ENCODE measurements at places on chromosomes 2 and 18.

DNA sequence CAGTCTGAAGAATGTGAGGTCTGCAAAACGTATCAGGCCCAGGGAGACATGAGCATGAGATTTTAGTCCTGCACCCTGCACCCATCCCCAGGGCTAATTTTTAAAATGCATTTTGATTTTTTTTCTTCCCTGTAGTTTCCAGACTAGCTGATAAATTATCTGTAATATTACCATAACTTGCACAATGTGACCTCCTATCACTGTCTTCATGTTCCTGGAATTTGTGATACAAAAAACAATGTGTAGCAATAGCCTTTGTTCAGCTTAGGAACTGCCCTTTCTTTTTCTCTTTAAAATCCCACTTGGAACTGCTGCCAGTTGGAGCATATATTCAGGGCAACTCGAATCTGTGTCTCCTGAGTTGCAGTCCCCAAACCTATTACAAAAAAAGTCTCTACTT, 222.8 kb upstream of the HS6ST1 start:
- DNase-seq: no peak

DNA sequence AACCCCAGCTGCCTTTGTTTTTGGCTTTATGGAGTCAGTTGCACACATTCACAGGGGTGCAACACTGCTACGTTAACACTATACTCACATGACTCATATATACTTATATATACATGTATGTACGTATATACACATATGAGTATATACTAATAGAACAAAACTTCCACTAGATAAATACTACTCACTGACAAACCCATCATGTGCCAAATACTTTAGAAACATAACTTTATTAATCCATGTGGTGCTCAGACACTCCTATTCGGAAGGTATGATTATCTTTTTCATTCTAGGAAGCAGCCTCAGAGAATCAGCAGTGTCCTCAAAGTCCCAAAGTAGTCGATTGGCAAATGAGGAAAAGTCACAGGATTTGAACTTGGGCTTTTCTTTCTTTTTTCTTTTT, 7.9 kb downstream of the PMAIP1 start:
- no peak for DNase-seq

- DNase-seq: no peak
Observed at GRCh38 chr2:24122366-24123194, 554 bp downstream of the PFN4 start.

DNA sequence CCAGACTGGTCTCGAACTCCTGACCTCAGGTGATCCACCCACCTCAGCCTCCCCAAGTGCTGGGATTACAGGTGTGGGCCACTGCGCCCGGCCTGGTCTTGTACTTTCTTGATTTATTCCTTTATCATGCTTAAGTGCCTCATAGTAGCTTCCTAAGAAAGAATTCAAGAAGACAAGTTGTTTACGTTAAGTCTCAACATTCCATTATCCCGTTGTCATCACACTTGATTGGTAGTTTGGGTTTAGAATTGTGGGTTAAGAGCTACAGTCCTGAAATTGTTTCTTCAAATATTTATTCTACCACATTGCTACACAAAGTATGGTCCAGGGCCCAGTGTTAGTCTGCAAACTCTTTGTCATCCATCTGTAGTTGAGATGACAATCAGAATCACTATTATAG, 194.0 kb downstream of the VWC2L start:
- no peak for DNase-seq

DNA sequence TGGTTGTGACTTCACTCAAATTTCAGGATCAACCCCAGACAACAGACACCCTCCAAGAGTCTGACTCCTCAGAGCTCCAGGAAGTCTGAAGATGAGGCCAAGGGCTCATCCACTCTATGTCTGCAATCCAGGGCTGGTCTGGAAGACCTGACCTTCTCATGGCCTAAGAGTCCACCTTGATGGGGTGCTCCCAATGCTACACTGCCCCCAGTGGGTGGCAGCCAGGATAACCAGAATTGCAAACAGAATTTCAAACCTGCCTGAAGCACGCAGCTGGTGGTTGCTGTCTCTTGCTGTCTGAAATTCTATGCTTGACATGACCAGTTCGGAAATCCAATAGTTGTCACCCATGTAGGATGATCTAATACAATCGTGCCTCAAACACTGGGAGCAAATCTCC, 96.0 kb downstream of the UXS1 start:
- no peak for DNase-seq

DNA sequence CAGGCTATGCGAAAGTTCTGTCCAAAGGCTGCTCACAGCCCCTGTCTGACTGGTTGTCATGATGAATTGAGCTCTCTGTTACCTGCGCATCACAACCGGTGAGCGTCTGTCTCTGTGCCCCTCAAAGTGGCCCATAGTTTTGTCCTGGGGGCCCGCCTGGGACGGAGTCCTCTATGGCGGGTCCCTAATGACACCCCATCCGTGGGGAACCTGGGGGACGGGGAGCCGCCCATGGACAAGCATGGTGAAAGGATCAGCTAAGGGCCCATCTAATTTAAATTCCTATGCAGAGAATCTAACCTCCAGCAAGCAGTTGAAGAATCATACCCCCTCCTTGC, 473 bp downstream of the ELMOD3 start:
- DNase-seq: no peak

DNA sequence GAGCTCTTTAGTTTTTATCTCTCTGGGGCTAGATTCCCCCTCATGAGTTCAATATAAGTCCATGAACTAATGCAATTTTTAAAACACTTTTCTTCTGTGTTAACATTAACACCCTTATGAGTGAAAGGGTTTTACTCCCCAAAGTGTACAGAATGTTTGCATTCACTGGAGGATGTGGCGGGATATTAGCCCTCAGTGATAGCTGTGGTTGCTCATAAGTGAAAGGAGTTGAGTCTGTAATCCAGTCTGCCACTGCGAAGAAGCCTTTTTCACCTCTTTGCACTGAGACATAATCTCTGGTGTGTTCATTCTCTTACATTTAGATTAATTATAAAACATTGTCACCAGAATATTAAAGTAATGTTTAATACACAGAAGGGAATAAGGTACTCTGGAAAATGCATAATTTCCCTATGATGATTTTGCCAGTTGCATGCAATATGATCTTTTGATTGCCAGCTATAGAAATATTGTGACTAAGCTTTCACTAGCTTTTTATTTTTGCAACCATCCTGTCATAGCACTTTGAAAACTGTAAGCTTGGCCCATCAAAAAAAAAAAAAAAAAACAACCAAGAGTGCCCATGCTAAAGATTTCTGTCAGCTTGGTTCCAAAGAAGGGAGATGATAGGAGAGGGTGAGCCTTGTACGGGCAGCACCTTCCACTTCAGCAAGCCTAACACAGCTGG, 113.2 kb downstream of the BCL11A start:
- no peak for DNase-seq

- no peak for DNase-seq
Observed at GRCh38 chr18:79366177-79367094, 29.3 kb upstream of the NFATC1 start.

DNA sequence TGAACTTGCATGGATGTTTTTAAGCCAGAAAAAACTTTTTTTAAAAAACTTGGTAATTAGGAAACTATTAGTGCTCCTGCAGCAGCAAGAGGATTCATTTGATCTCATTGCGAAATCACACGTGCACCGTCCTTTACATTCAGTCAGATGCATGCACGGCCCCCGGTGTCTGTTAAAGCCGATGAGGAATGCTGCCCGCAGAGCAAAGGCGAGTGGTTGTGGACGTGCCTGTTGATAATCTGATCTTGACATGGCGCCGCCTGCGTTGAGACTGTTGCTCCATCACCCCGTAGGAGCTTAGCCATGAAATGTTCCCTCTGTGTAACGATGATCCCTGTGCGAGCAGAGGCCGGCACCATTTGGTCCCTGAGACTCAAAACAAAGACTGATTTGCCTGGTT, 300.0 kb downstream of the GBX2 start:
- DNase-seq: no peak

GRCh38 chr2:120587279-120587996, 148.2 kb upstream of the GLI2 start:
- DNase-seq: no peak

DNA sequence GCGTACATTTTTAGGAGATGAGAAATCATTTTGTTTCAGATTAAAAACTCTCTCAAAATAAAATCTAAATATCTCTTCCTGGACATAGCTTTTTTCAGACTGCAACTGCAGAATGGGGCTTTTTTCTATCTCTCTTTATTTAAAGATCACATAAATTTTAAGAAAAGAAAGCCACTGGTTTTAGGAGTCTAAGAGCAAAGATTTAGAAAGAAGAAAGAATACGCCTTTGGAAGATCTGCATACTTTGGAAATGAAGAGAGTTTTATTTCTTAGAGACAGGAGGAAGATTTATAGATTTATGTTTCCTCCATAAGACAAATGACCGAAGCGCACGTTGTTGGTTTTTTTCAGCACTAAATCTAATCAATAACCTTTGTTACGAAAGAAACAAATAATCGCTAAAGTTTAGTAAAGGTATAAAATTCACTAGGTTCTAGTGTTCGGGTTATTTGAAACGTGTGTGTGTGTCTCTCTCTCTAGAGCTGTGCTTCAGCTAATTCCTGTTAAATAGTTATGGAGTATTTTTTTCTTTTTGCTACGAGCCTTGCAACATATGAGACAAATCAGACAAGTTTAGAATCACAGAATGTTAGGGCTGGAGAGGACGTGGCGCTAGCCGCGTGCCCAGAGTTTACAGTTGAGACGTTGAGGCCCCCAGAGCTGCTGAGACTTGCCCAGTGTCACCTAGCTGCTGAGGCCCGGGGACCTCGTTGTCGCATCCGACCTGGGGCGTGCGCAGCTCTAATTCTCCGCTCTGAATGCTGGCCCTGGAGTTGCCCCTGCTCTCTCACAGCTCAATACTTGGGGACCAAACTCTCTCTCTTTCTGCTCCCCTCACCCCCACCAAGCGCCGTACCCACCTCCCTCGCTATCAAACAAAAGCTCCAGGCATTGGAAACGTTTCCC, 69.9 kb downstream of the CTAGE1 start:
- DNase-seq: no peak

DNA sequence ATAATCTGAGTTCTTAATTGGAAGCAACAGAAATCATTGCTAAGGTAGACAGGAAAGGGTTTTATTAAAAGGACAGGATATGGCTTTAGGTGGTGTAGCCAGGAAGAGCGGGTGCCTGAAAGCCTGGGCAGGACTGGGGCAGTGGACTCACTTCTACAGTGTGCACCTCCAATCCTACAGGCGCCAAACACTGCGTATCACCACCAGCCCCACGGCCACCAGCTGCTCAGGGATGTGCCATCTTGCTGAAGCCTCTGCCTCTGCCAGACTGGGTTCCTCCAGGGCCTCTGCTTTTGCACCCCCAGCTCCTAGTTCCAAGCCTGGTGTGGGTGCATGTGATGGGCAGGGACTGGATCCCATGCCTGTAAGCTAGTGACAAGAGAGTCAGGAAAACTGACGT, 29.7 kb upstream of the DPYSL5 start:
- DNase-seq: no peak

DNA sequence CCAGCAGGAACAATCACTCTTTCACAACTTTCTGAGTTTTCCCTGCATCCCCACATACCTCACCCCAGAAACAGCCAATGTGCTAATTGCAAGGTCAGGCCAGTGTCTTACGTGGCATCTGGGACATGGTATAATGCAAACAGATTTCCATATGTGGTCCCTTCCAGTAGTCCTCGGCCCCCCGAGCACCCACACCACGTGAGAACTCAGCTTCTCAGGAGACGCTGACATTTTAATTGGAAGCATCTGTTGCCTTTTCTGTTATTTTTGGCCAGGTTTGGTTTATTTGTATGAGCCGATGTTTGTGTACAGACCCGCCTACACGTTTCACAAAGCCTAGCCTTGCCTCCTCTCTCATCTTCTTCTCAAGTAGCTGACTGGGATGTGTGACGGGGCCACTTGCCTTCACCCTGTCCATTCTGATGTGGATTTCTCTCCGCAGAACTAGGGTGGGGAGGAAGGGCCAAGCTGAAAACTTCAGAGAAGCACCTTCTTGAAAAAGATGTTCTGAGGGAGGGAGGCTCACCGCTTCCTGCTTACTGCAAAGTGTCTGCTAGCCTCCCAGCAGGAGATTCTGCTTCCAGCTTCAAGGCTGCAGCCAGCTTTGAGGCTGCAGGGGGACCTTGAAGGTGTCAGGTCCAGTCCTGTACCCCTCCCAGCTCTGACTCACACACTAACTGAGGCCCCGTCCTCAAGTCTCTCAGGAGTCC, 109.6 kb upstream of the SLC14A2 start:
- DNase-seq: no peak

- DNase-seq: no peak
Observed at GRCh38 chr2:180985771-180986395, 5.5 kb downstream of the UBE2E3 start.

DNA sequence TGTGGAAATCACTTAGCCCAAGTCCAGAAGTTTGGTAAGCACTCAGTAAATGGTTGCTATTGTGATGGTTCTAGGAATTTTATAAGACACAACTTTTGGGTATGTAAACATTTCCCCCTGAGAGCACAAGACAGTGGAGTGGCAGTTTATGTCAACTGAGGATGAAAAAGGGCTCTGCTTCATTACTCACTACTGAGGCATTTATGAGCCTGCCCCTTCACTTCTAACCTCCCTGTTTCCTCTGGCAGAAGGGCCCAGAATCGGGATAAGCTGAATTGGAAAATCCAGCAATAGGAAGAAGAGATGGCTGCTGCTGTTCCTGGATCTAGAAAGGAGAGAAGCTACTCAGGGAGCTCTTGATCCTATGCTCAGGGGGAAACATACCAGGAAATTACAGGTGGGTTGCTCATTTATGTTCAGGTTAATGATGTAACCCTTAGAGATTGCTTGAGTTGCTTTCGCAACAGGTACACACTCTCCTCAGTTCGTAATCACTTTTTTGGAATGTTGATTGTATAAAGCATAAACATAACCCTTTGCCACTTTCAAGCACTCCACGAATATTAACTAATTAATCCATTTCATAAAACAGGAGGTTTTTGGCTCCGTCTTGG, 46.3 kb downstream of the ADCYAP1 start:
- DNase-seq: no peak

- DNase-seq: no peak
Observed at GRCh38 chr2:189821953-189822748, 37.9 kb downstream of the PMS1 start.

GRCh38 chr2:199756211-199756610, 94.8 kb downstream of the FTCDNL1 start:
- DNase-seq: no peak

GRCh38 chr2:135931776-135932443, 53.5 kb downstream of the DARS1 start:
- no peak for DNase-seq

DNA sequence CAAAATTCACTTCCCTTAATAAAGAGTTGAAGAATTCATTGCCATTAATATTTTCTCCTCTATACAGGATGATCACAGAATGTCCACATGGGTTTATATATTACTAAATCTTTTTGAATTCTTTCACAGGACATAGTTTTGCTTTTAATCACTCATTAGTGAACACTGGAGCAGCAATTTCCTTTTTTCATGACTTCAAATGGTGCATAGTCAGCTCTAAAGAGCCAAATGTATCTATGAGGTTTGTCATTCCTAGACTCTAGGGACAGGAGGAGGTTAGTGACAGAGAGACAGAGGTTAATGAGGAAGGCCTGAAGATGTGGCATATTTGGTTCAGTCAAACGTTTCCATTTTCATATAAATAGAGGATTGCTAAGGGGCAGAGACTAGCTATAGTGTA, 111.8 kb downstream of the FSHR start:
- no peak for DNase-seq

GRCh38 chr18:79182047-79182713, 113.0 kb downstream of the ATP9B start:
- DNase-seq: no peak

- no peak for DNase-seq
Observed at GRCh38 chr2:39120521-39120770, 405 bp downstream of the SOS1 start.

Data from hippocampal formation (tissue), 2 donors.